WTC11 (cell line): ENCODE measurements at places on chromosomes 11 and 22. TPM values are rescaled to one million over a fixed set of nuclear protein-coding genes. Genes with fewer than 3 reads are reported as not detected.

Gene LRRC74B
- total RNA-seq = not detected in 3 replicates

Gene SSTR3
- total RNA-seq = 0.21 to 0.25 TPM (median 0.22 TPM) in 3 replicates

Gene UVRAG
- total RNA-seq = 10.9 to 14.5 TPM (median 12.3 TPM) in 3 replicates

Gene OR10S1
- not detected in 3 replicates for total RNA-seq

Gene TRAPPC4
- 65.1 to 75.7 TPM (median 65.5 TPM) in 3 replicates for total RNA-seq

DNA sequence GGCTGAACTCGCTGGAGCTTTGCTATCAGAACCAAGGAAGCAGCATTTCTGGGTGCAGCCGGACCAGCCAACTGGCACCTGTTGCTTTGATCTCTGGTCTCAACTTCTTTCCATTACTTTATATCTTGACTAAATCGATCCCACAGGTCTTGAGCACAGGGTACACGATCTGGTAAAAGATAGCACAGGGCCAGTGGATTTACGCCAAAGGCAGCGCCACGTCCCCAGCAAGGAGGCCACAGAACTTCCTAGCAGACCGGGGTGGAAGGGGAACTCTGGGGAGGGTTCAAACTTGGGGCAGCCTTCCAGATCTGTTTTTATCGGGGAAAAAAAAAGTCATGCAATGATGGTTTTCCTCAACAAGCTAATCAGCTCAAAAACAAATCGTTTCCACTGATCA lies 14.0 kb downstream of the VPS37C start:
- no peak overlapping the region for H3K4me3 ChIP-seq
- no peaks in the 10 kb centered on the region for H3K36me3 ChIP-seq
- DNase-seq = no peak
- H3K27ac ChIP-seq = no peak overlapping the region; the same call in 1 of the 2 replicates

DNA sequence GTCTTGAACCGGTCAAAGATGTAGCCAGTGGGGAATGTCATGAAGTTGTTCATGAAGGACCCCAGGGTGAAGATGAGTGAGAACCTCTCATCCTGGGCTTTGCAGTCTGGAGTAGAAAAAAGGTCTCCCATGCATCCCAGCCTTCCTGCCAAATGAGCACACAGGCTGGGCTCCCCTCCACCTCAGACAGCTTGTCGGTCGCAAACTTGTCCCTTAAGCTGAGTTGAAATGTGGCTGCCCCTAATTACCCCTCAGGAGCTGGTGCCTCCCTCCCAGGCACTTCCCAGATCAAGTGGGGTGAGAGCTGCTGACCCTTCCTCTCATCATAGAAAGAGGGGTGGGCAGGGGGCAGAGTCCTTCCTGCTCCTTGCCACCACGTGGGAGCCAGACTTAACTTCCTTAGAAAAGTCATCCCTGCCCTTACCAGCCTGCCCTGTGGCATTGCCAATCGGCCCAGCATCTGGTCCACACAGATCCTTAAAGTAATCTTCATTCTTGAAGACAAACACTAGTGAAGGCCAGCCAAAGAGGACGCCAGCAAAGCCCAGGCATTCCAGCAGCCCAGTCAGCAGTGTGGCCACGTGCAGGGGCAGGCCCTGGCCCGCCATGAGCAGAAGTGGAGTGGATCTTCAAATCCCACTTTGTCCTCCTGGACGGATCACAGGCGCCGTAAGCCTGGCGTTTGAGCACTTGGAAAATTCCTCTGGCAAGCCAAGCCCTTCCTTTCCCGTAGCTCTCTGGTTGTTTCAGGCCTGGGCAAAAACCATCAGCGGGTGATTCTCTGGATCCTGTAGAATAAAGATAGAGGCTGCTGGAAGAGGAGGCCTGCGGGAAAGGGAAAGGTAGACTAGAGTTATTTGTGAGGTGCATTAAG lies 1.1 kb downstream of the SLC43A3 start:
- peaks cover 27% of the 10 kb centered on the region for H3K4me1 ChIP-seq
- peaks cover 15% of the 10 kb centered on the region for H3K36me3 ChIP-seq
- no peak for DNase-seq
- H3K4me3 ChIP-seq = peak overlapping the region; percentile 72

GRCh38 chr11:105074166-105074530 lies 29.0 kb upstream of the CARD16 start:
- H3K4me3 ChIP-seq = no peak overlapping the region
- no peaks in the 10 kb centered on the region for H3K27me3 ChIP-seq
- DNase-seq = no peak

DNA sequence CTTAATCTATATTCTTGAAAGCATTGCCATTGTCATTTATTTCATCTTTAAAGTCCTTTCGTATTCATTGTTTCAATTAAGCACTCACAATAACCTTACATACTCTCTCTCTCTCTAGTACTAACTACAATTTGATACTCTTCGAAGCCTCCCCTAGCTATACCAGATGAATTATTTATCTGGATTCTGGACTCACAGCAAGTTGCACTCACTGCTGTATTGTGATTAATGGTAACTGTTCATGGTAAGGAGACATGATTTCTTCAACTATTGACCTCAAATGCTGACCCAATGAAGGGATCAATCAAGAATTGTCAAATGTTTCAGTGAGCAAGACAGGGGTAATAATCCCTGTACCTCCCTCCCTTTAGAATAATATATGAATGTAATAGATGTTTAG lies 6.0 kb upstream of the OR52B6 start:
- no peaks in the 10 kb centered on the region for H3K36me3 ChIP-seq
- no peak overlapping the region for H3K4me3 ChIP-seq
- no peak for DNase-seq
- no peaks in the 10 kb centered on the region for H3K4me1 ChIP-seq
- H3K27ac ChIP-seq = no peak overlapping the region

GRCh38 chr11:36385121-36385970 lies 89.3 kb downstream of the PRR5L start:
- H3K27me3 ChIP-seq = peaks cover 1% of the 10 kb centered on the region
- no peak overlapping the region for H3K27ac ChIP-seq
- no peaks in the 10 kb centered on the region for H3K36me3 ChIP-seq
- H3K4me1 ChIP-seq = 0 out of 2 replicates have a peak, but pooled peaks cover 2% of the 10 kb centered on the region
- DNase-seq = no peak
- H3K4me3 ChIP-seq = no peak overlapping the region

DNA sequence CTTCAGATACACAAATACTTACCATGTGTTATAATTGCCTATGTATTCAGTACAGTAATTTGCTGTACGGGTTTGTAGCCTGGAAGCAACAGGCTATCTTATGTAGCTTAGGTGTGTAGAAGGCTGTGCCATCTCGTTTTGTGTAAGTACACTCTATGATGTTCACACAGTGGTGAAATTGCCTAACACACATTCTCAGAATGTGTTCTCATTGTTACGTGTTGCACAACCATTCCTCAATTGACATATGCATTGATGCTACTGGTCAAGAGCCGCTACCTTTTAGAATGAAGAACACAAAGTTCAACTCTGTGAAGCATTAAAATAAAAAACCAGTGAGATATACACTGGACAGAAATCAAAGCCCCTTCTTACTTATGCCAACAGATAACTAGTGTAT lies 26.7 kb downstream of the SVIP start:
- no peak for DNase-seq
- H3K4me3 ChIP-seq = no peak overlapping the region
- no peaks in the 10 kb centered on the region for H3K36me3 ChIP-seq
- no peaks in the 10 kb centered on the region for H3K4me1 ChIP-seq
